Esophagus mucosa (tissue), 1 donor: ENCODE measurements at places on chromosomes 12 and 14. TPM values are rescaled to one million over a fixed set of nuclear protein-coding genes. Genes with fewer than 3 reads are reported as not detected.

- ATAC-seq: no peak
These were observed 25.5 kb downstream of the CEP83 start for GRCh38 chr12:94434171-94434570.

Gene DUSP6
- 15.0 TPM for total RNA-seq

Gene TCL1B
- total RNA-seq: not detected

DNA sequence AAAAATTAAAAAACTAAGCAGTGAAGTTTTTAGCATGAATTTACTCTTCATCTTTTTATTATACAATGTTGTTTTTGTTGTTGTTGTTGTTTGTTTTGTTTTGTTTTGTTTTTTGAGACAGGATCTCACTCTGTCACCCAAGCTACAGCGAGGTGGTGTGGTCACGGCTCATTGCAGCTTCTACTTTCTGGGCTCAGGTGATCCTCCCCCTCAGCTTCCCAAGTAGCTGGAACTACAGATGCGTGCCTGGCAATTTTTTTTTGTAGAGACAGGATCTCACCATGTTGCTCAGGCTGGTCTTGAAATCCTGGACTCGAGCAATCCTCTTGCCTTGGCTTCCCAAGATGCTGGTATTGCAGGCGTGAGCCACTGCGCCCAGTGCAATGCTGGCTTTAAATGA lies 11.3 kb downstream of the PPFIBP1 start:
- no peak for ATAC-seq

Gene AEBP2
- total RNA-seq: 38.4 TPM

GRCh38 chr14:35826952-35827416 lies 846 bp downstream of the BRMS1L start:
- ATAC-seq: no peak

GRCh38 chr14:23171222-23171975 lies 12.1 kb downstream of the SLC7A8 start:
- ATAC-seq: peak; percentile 63

Gene BCL2L14
- total RNA-seq: 0.24 TPM

Gene GPD1
- total RNA-seq: 0.56 TPM

DNA sequence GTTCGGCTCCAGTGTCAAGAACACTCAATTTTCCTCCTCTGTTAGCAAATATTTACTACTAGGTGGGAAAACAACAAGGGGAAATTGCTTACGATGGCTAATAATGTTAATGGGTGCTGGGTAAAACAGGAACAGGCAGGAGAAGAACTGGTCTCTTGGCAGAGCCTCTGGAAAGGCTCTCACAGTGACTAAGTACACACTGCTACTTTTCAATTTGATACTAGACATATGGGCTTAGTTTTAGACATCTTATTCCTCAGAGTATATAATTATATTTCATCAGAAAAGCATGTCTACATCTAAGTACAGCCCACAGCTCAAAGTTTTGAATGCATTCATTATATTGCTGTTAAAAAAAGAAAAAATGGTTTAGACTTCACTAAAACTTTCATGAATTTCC lies 65.4 kb upstream of the SAV1 start:
- ATAC-seq: no peak

- ATAC-seq: no peak
These were observed 43.6 kb downstream of the ANO2 start for GRCh38 chr12:5901416-5901815.

DNA sequence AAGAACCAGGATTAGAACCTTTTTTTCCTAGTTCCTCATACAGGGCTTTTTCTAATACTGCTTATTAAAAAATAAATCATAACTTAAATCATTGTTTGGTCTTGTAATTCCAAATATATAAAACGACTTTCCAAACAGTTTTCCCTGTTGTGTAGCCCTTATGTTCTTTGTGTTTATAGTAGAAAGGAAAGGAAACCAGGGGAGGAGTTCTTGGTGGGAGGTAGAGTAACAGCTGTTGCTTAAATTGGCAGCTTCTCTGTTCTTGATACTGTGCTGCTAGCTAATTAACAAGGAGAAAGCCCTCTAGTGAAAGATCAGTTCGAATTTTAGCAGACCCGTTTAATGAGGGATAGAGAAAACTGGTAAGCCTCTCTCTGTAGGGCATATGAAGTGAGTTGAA lies 15.0 kb downstream of the SRP54 start:
- ATAC-seq: no peak

- peak; percentile 65 for ATAC-seq
These were observed 37.5 kb downstream of the EMP1 start for GRCh38 chr12:13233830-13234641.

DNA sequence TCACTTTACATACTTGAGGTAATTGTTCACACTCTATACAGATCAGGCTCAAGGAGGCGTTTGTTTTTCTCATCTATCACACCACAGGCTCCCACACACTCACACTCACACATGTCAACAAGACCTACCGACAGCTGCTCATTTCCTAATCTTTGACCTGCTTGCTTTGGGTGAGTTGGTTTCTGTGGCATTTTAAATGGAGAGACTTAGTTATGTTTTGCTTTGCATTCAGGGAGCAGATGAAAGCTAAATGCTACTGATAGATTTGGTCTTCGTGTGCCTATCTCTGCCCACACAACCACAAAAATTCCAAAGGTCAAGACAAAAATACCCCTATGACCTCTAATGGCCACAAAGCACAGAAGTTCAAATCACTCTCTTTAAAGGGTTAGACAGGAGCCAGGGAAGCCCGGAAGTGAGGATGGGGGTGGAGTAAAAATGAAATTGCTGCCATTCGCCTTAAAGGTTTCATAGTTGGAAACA lies 203.5 kb upstream of the G2E3 start:
- ATAC-seq: no peak

DNA sequence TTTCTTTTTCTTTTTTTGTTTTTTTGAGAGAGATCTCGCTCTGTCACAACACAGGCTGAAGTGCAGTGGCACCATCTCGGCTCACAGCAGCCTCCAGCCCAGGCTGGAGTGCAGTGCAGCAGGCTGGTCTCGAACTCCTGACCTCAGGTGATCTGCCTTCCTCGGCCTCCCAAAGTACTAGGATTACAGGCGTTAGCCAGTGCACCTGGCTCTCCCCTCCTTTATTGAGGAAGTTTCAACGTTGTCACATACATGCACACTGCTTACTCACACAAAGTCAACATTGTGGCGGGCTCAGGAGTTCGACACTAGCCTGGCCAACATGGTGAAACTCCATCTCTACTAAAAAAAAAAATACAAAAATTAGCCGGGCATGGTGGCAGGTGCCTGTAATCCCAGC lies 32.0 kb downstream of the EAPP start:
- ATAC-seq: no peak

GRCh38 chr12:79997096-79997791 lies 62.3 kb upstream of the PPP1R12A start:
- no peak for ATAC-seq

- no peak for ATAC-seq
These were observed 63.1 kb upstream of the SLC38A2 start for GRCh38 chr12:46435625-46436024.

GRCh38 chr12:56645201-56645716 lies 525 bp downstream of the ATP5F1B start:
- no peak for ATAC-seq

DNA sequence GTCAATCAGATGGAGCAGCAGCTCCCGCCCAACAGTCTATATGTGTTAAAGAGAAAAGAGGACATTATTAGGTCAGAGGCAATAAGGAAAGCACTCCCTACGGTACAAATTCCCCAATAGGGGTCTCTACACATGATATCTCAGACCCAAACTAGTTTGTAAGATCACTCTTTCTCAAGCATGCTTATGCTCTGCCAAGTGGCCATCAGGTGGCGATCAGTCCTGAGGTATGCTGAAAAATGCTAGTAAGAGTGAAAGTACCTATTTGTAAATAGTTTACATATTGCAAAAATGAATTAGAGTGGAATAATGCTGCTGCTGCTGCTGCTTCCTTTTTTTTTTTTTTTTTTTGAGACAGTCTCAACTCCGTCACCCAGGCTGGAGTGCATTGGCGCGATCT lies 61.0 kb downstream of the CPM start:
- no peak for ATAC-seq

DNA sequence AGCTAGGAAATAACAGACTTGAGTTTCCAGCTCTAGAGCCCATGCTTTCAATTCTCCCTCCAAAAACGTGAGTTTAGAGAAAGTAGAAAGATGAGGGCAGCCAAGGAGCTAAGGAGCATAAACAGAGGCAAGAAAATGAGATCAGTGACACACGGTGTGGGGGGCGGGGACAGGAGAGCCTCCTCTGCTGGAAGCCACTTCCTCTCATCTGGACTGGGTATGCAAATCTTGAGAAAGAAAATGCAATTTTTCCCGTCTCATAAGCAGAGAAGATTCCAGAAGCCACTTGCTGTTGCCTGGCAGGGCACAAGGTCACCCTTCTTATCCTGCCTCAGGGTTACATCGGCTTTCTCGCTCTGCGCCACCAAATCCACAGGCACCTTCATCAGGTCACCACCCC lies 6.0 kb downstream of the OR10P1 start:
- no peak for ATAC-seq

DNA sequence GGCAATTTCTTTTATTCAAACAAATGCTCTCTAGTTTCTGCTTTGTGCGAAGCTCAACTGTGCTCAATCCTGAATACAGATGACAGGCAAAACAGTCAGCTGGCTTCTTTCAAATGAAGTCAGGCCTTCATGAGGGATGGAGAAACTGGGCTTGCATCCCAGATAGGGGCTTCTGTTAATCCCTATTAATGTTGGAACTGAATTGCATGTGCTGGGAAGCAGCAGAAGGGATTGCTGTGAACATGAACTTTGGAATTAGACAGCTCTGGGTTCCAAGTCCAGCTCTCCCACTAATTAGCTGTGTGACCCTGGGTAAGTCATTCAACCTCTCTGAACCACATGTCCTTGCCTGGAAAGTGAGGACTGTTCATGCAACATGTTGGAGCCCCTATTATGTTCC lies 21.1 kb upstream of the CORO1C start:
- ATAC-seq: no peak

Gene HOXC4
- 5.1 TPM for total RNA-seq

DNA sequence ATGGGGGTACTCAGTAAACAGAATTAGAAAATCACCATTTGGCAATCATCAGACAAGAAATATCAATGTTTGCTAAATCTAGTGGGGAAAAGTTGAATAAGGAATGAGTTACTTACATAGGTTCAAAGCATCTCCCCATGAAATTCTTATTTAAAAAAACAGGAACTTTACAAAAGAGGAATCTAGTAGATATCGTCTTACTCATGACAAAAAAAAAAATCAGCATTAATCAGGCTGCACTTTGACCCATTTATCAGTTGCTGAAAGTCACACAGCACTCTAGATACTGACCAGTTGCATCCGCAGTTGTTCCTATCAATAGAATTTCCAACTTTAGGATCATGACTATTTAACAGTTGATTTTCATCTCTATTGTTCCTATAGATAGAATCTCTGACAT lies 5.8 kb upstream of the DICER1 start:
- no peak for ATAC-seq

DNA sequence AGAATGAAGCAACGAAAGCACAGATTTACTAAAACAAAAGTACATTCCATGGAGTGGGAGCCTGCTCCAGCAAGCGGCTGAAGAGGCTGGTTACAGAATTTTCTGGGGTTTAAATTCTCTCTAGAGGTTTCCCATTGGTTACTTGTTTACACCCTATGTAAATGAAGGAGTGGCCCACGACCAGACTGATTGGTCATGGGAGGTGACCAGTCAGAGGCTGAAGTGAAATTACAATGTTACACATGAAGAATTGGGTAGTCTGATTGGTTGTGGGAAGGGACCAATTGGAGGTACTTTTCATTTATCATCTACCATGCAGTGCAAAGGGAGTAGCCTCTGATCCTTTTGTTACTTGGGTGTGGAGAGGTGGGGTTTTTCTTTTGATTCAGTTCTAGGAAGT lies 36.2 kb upstream of the APPL2 start:
- peak; percentile 7 for ATAC-seq

Gene KRT74
- total RNA-seq: 0.12 TPM

GRCh38 chr12:2692080-2692479 lies 102.7 kb upstream of the FKBP4 start:
- ATAC-seq: no peak

GRCh38 chr12:79439175-79439825 lies 251.5 kb downstream of the PAWR start:
- ATAC-seq: no peak

DNA sequence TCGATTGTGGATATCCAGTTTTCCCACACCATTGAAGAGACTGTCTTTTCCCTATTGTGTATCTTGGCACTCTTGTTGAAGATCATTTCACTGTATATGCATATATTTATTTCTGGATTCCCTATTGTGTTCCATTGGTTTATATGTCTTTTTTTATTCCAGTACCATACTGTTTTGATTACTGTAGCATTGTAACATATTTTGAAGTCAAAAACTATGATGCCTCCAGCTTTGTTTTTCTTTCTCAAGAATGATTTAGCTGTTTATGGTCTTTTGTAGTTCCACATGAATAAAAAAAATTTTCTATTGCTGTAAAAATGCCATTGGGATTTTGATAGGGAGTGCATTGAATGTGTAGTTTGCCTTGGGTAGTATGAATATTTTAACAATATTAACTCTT lies 128.1 kb upstream of the SLC38A2 start:
- ATAC-seq: no peak
